ENCODE measurements at places on chromosomes 2 and 18.

- DNase-seq = no peak
These were observed 27.6 kb downstream of the SLC1A4 start for GRCh38 chr2:65016789-65017188.

GRCh38 chr2:135890835-135891234 is 14.6 kb upstream of the MCM6 start:
- DNase-seq = no peak

GRCh38 chr18:37565101-37565976 is at the start of gene CELF4:
TSS of gene CELF4 (minus strand) at chr18:37565798.
- DNase-seq = peak; percentile 2

GRCh38 chr2:161373942-161374341 is 42.2 kb upstream of the TBR1 start:
- DNase-seq = no peak

GRCh38 chr2:27705851-27706622 is 42.3 kb downstream of the SLC4A1AP start:
- peak; percentile 82 for DNase-seq

DNA sequence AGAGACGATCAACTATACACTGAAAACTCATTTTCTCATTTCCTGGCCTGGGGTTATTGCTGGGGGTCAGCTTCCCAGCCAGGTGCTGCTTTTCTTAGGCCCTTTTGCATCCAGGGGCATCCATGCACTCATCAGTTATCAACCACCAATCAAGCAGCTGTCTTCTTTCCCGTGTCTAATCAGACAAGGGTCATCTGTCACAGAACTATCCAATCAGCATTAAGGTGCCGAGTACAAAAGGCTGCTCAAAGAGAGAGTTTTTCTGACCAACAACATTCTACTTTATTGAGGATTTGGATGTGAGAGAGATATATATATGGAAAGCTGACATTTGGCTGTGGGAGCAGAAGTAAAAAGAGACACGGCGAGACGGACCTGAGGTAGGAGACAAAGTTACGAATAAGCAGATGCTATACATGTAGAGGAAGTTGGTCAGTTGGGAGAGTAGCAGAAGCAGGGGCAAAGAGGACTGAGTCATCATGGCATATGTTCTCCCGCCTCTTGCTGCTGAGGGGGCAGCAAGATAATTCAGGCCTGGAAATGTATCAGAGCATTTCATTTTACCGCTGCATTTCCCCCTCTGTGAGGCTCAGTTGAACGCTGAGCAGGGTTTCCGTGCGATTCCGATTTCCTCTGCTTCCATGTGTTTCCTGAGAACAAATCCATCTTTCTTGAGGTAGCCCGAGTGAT is 129.3 kb downstream of the NUP35 start:
- DNase-seq = no peak

GRCh38 chr2:207473049-207473930 is 56.5 kb upstream of the CREB1 start:
- no peak for DNase-seq

GRCh38 chr2:173986805-173987204 is 21.6 kb upstream of the SP3 start:
- DNase-seq = no peak

DNA sequence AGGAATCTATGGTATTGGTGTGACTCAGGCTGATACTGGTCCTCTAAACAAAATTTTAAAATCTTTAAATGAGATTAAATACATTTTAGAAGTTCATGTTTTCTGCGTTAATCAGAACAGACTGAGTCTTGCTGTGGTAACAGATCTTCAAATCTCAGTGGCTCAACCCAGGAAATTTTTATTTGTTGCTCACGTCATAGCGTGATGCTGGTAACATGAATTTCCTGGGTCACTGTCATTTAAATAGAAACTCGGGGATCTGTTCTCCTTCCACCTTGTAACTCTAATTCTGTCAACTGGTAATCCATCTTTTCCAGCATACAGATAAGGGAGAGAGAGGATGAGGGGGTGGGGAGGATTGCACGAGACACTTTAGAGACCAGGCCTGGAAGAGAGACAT is 90.0 kb downstream of the CDC42EP3 start:
- DNase-seq = no peak

- DNase-seq = no peak
These were observed 20.5 kb upstream of the SLC40A1 start for GRCh38 chr2:189601043-189601442.

DNA sequence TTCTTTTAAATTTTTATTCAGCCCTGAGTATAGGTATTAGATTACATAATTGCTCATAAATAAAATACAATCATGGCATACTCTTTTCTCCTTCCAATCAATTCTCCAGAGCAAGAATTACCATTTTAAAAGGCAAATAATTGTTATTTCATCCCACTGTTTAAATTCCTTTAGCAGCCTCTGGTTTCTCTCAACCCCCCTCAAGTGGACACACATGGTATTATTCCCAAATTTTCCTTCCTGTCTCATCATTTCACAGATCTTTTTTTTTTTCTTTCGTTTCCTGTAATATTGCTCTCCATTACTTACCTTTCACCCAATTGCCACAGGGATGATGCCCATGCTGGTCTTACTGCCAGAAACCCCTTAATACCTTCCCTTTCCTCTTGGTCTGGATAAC is 385.2 kb downstream of the RIT2 start:
- no peak for DNase-seq

- DNase-seq = no peak
These were observed 115.5 kb downstream of the ERBB4 start for GRCh38 chr2:212423089-212423488.

GRCh38 chr18:79300413-79300812 is 95.3 kb upstream of the NFATC1 start:
- no peak for DNase-seq

- no peak for DNase-seq
These were observed 167.0 kb upstream of the RPRM start for GRCh38 chr2:153645599-153645998.

DNA sequence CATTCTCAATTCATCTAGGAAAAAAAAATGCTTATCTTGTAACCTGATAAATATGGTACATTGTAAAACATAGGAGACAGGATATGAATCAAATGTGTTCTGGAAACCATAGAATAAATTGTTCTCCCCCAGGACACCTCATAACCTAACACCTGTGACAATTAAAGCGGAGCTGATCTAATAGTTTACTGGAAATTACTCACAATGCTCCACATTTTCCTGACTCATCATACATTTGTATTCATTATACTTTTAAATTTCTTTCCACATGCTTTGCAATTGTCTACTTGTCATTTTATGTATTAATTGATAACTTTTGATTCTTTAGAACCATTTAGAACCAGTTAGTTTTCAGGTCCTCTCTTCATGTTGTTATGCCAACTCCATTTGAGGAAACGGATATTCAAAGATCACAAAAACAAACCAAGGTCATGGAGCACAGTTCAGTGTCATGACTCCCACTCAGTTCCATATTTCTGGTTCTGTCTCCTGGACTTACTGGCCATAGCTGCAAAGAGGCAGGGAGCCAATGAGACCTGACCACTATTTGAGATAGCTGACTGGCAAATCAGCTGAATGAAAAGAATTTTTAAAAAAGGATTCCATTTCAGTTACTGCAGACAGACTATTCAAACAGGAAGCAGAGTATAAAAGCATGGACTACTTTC is 128.5 kb downstream of the CALCRL start:
- no peak for DNase-seq

DNA sequence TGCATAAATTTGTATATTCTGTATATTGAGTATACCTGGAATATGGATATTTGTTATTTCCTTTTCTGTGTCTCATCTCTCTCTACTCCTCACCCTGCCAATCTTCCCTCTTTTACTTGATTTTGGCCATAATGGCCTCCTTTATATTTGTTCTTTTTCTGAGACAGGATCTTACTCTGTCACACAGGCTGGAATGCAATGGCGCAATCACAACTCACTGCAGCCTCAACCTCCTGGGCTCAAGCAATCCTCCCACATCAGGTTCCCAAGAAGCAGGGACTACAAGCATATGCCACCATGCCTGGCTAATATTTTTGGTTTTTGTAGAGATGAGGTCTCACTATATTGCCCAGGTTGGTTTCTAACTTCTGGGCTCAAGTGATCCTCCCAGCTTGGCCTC is 30.5 kb downstream of the PREPL start:
- no peak for DNase-seq

DNA sequence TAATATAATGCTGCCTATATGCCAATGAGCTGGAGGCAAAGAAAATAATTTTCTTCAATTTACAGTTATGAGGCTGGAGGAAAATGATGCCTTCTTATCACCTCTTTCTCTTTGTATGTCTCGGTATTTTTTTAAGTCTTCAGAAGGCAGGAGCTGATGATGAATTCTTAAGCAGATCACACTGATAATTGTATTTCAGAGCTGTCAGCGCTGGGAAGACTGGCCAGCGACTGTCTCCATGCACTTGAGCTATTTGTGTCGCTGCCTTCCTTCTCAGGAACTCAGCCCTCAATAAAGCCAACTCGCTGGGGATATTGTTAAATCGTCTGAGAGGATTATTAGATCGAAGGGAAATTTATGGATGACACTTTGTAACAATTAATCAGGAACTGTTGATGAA is 40.3 kb downstream of the PTGR3 start:
- no peak for DNase-seq

DNA sequence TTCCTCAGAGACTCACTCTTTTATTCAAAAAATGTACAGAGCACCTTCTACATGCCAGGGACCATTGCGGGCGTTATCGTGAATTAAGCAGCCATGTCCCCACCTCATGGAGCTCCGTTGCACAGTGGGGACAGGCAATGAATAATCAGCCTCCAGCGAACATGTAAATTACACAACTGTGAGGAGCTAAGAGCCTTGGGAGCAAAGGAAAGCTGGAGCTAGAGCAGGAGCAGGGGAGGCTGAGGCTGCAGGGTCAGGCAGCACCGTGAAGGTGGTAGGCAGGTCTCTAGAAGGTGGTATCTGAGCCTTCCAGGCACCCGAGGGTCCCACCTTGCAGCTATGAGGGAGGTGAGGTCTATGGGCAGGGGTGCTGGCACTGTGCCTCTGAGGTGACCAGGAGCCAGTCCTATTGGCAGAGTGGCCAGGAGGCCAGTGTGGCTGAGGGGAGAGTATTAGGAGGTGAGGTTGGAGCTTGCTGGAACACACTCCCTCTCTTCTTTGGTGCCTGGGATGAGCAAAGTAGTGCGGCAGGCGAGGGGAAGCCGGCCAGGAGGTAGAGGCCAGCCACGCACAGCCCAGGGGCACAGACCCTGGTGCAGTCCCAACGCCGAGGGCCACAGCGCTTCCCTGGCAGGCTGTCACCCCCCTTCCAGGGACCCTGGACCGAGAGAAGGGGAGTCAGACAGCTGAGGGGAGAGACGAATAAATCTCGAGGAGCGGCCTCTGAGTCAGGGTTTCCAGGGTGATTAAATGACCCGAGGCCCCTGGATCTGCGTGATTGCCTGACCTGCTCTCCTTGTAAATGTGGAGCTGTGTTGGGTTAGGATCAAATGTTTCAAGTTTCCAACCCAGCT is 167.3 kb downstream of the SEPTIN10 start:
- no peak for DNase-seq

DNA sequence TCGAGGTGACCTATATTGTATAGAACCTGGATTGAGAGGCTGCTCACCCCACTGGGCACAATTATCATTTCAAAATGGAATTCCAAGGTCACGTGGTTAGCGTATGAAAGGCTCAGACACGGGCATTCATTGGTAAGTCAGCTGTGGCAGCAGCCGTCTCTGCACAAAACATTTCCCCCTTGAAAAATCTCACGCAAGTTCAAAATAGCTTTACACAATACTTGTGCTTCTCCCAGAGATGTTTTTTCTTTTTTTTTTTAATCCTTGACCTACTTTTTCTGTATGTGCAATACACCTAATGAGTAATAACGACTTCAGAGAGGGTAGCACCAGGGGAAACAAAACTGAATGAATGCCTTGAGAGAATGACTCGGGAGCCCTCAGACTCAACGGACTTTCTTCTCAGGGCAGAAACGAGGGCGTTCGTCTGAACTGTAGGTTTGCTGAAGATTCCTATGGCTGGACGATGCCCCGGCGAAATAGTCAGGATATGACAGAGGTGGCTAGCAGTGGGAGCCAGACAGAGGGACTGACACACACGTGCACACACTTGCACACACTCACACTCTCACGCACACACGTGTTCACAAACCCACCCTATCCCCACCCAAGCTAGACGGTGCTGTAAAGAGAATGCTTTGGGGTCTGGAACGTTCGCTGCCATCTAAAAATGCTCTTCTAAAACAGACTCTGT is 77.8 kb downstream of the PDCL3 start:
- no peak for DNase-seq
